ENCODE measurements at places on chromosomes 16 and 17. TPM values are rescaled to one million over a fixed set of nuclear protein-coding genes. Genes with fewer than 3 reads are reported as not detected.

DNA sequence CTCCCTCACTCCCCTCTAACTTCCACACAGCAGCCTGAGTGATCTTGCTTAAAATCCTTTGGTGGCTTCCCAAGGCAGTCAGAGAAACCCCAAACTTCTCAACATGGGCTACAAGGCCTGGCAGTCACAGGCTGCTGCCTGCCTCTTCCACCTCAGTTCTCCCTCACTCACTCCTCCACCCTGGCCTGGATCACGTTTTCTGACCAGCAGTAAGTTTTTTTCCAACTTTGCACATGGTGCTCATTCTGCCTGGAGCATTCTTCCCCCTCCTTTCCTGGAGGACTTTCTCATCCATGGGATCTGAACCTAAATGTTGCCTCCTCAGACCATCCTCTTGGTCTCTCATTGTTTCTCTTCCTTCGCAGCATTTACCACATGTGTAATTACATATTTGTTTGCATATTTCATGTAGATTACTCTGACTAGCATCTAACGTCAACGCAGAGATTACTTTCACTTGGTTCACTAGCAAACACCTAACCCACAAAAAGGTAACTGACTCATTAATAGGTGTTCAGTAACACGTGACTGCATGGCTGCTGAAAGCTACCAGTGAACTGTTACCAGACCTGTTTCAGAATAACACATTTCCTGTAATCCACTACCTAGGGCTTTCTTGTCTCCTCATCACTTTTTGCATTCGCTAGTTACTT lies 17.1 kb downstream of the GNA13 start:
- DNase-seq = no peak

GRCh38 chr16:80954985-80955384 lies 51.7 kb downstream of the CMC2 start:
- no peak for DNase-seq

GRCh38 chr17:1920948-1921351 lies 91.1 kb downstream of the RPA1 start:
- no peak for DNase-seq

DNA sequence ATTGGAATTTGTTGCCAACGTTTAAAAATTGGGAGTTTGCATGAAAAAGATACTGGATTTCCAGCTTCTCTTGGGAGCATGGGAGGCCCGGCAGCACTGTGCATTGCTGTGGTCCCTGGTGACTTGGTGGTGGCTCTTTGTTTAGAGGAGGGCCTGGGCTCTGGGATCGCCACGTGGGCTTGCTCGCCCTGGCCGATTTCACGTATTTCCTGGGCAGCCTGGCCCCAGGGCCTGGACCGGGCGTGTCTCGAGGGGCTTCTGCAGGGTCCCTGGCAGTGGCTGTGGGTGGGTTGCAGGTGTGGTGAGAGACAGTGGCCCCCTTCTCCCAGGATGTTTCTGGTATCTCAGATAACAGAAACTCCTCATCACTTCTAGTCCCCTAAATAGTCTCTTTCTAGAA lies 67.9 kb downstream of the ATP2C2 start:
- DNase-seq = no peak

DNA sequence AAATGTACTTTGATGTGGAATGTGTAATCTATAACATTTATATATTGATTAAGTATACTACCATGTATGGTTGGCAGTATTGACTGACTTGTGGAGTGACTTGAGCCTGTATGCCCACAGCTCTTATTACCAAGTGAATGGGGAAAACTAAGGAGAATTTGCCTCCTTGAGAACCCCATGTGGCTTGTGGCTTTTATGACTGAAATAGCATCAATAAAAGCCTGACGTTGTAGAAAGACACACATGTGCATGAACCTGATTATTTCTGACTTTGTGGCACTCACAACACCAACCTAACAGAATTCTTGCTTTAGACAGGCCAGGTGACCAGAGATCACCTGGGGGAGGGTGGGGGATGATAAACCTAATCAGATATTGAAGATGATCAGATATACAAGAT lies 2.1 kb upstream of the LRRC75A start:
- no peak for DNase-seq

GRCh38 chr17:29474297-29474696 lies 84.1 kb downstream of the TAOK1 start:
- no peak for DNase-seq

DNA sequence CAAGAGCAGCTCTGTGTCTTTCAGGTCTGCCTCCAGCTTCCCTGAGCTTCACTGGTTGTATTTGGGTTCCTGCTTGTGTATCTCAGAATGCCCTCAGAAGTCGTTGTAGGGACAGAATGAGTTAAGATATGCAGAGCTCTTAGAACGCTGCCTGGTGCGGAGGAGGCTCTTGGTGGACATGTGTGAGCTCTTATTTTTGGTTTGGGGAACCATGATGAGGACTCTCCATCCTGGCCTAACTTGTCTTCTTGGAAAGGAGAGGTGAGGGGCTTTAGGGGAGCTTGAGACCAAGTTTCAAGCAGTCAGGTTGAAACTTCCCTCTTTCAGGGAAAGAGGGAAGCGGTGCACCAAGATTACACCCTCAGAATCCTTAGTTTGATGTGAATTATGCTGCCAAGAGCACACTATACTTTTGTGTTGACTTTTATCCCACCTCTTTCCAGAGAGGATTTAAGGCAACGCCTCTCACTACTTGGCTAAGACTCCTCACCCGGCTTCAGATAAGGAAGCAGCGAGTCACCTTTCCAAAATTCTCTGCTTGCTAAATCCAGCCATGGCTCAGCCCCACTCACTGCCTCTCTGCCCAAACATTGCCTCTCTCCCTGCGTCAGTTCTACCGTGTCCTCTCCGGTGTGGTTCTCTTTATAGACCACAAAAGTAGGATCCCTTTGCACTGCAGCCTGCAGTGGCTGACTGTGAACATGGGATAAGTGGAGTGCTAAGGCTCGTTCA lies 12.7 kb downstream of the CDK5RAP3 start:
- DNase-seq = no peak

DNA sequence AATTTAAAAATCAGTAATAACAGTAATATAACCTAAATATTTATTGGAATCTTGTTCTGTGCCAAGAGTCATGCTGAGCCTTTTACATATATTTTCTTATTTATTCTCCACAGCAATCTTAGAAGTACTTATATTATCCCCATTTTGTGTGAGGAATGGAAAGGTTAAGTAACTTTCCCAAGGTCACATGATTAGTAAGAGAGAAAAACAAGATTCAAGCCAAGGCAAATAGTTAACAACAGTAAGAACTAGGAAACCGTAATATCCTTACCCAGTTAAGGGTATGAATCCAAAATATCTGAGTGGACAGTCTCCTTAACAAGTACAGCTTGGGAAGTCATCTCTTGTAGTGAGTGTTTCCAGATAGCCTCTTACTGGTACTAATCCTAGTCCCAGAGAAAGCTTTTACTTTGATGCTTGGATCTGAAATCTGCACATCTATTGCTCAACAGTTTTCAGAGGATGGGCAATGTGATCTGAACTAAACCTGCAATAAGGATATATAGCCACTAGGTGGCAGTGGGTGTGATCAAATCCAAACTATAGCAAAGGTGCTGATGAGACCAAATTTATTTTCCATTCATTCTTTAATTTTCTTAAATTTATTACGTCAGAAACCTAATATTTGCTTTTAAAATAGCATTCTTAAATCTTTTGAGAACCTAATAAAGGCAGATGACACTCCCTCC lies 23.3 kb downstream of the SHISA6 start:
- no peak for DNase-seq

DNA sequence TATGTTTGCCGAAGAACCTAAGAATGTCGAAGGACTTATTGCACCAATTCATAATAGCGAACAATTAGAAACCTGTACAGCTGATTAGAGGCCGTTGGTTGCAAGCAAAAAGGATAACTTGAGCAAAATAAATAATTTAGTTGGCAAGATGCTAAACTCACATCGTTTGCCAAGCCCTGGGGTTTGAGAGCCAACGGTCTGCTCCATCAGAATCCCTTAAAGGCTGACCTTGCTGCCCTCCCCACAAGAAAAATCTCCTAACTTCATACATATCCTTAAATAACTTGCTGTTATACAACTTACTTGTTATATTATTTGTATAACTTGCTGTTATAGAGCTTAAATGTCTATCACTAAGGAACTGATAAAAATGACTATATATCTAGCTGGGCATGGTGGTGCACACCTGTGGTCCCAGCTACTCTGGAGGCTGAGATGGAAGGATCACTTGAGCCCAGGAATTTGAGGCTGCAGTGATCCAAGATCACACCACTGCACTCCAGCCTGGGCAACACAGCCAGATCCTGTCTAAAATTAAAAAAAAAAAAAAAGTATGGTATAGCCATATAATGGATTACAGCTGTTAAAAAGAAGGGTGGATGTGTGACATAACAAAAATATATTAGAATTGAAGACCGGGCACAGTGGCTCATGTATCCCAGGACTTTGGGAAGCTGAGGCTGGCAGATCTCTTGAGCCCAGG lies 1.9 kb upstream of the TRIM37 start:
- DNase-seq = no peak

- peak; percentile 43 for DNase-seq
Measured at GRCh38 chr16:89201439-89202377, 1.4 kb upstream of the SLC22A31 start.

DNA sequence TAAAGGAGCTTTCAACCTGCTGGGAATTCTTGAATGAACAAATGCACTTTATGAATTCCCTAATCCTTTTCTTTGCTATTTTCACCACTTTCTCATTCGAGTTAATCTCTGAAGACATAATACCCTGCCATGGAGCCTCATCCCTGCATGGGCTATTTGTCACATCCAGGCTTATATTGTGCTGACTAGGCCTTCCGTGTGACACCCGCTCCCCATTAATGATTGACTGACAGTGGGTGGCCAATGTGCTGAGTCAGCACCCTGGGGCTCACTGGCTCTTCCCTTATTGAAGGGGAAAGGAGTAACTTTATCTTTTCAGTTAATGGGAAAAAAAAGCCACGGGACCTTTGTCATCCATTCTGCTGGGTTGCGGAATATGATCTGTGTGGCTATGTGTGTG lies 1024.8 kb upstream of the EEF2KMT start:
- DNase-seq = no peak

DNA sequence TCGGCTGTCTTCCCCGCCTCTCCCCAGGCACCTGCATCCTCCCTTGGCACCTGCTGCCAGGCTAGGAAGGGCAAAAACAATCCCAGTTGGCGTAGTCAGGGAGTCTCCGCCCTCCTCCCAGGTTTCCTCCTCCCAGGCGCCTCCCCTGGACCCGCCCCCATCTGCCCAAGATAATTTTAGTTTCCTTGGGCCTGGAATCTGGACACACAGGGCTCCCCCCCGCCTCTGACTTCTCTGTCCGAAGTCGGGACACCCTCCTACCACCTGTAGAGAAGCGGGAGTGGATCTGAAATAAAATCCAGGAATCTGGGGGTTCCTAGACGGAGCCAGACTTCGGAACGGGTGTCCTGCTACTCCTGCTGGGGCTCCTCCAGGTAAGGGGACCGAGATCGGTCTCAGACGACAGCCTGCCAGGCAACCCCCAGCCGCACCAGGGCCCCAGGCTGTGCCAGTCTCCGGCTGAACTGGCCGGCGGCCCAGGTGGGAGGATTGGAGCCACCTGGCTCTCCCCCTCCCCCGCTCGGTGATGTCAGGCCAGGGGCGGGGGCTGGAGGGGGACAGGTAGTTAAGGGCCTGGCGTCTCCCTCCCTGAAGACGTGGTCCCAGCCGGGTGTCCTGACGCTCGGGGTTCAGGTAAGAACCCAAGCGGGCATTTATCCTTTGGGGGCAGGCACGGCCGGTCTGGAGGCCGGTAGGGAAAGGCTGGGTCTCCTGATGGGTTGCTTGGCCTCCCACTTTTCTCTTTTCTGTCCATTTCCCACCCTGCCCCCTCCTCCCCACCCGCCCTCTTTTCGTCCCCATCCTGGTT lies at the start of gene GRB7:
Gene GRB7, plus strand, starts transcription at position 179 of the 808 bp plus-strand sequence. CDS start 4,364 bp downstream, outside the sequence.
- no peak for DNase-seq

- DNase-seq = no peak
Measured at GRCh38 chr17:61285526-61286320, 113.9 kb upstream of the TBX2 start.

- no peak for DNase-seq
Measured at GRCh38 chr17:6559753-6560215, 3.4 kb upstream of the PITPNM3 start.

GRCh38 chr17:40818733-40819527 lies 3.5 kb downstream of the KRT10 start:
- DNase-seq = peak; percentile 77

GRCh38 chr17:47213540-47213939 lies 4.4 kb downstream of the MYL4 start:
- DNase-seq = no peak

- DNase-seq = peak; percentile 77
Measured at GRCh38 chr16:15961060-15961511, 11.7 kb downstream of the ABCC1 start.

DNA sequence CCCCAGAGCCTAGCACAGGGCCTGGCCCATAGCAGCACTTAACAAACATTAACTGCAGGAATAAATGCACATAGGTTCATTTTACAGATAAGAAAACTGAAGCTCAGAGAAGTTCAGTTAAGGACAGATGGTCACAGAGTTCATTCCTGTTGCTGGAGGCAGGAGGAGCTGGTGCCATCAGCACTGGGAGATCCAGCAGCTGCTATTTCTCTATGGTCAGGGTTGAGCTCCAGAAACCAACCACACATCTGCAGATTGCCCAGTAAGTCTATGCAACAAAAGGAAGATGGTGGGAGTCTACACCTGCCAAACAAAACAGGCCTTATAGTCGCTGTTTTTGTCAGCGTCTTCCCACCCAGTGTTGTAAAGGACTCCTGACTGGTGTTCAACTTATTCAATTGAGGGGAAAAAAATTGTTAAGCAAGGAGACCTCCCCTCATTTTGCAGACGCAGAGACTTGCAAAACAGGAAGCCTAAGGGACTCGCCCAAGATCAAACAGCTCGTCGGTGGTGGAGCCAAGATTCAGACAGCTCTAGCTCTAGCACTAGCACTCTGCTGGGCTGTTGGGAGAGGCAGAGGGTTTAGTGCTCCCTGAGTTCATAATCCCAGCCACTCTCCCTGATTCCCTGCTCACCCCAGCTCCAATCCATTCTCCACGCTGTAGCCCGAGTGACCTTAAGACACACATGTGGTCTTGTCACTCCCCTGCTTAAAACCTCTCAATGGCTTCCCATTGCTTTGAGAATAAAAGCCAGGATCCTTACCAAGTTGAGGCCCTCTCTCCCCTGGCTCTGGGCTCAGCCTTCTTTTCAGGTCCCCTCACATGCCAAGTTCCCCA lies 9.0 kb downstream of the NOG start:
- DNase-seq = no peak

Gene PPL
- 0.07 TPM for polyA plus RNA-seq

Gene KRTAP1-1
- polyA plus RNA-seq = not detected

Gene DLX3
- not detected for polyA plus RNA-seq

Gene PLLP
- 14.4 TPM for polyA plus RNA-seq

Gene TBC1D28
- not detected for polyA plus RNA-seq

Gene MPP2
- polyA plus RNA-seq = 1.4 TPM

Gene NOD2
- polyA plus RNA-seq = 0.07 TPM

Gene HELZ
- polyA plus RNA-seq = 8.0 TPM

Gene SECTM1
- 2.3 TPM for polyA plus RNA-seq

Gene KRTAP4-1
- polyA plus RNA-seq = not detected

Gene SLFN12L
- polyA plus RNA-seq = not detected

Gene OTOP3
- polyA plus RNA-seq = not detected

Gene ABI3
- polyA plus RNA-seq = 35.0 TPM

Gene MMP25
- polyA plus RNA-seq = 0.08 TPM

Measured in endothelial cell of umbilical vein (primary cell).